ENCODE measurements at places on chromosomes 1 and 21.

DNA sequence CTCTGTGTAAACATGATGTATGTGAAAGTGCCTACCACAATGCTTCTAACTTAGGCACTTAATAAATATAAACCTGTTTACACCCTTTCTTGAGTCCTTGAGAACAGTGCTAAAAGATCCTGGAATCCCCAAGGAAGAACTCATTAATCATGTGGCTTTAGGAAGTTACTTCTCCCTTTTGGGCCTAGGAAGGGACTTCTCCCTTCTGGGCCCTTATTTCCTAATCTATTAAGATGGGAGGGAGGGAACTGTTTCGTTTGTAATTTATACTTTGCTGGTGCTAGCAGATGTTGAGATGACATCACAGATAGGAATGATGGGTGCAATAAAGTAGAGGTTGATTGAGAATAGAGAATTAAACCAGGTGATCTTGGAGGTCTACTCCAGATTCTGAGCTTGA, 1.2 kb downstream of the BTF3L4 start:
- DNase-seq: no peak

DNA sequence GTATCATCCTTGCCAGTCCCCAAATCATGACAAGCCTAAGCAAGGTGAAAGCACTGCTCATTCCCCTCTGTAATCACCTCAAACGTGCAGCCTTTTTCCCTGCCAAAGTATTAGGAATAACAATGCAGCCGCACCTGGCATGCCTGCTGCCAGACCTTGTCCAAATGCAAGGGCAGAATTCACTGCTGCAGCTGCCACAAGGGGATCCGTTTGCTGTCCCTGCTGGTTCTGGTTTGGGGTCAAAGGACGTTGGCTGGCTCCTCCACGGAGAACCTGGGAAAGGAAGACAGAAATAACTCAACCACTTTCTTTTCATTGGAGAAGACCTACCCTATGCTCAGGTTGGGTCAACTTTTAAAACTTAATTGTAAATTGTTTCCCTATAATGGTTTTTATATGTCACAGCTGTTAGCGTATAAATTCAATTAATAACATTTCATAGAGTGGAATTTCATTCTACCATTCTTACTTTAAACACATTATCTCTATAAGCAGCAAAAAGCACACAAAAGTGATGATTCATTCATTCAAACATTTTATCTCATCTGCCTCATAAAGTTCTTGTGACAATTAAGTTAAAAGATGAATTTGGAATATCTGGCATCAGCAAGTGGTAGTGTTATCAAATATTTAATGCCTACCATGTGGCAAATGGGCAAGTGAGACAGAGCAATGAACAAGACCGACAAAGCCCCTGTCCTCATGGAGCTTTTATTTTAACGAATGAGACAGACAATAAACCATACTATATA, 59.8 kb upstream of the SDC3 start:
- DNase-seq: no peak

- DNase-seq: peak; percentile 87
Measured at GRCh38 chr1:45339789-45340558, at the start of the genes MUTYH and TOE1. TSS of gene MUTYH (minus strand) at chr1:45340440. CDS start at chr1:45334505, 5,935 bp downstream. TSS of gene TOE1 (plus strand) at chr1:45340170. CDS start at chr1:45340253, 83 bp downstream.

GRCh38 chr21:46559291-46559983, 45.4 kb downstream of the S100B start:
- DNase-seq: no peak

- no peak for DNase-seq
Measured at GRCh38 chr1:212410231-212410820, 4.4 kb downstream of the PACC1 start.

DNA sequence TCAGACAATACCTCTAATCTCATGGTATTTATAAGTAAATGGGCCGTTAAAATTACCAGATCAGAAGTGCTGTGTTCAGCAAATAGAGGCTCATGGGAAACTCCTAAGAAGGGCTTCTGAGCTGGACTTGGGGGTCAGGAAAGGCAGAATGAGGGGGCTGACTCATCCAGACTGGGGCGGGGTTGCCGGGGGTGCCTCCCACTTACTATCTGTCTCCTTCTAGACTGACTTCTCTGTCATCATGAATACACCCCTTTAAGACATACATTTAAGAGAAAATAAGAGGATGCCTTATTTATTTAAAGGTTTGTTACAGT, 96.0 kb upstream of the ERRFI1 start:
- DNase-seq: no peak

DNA sequence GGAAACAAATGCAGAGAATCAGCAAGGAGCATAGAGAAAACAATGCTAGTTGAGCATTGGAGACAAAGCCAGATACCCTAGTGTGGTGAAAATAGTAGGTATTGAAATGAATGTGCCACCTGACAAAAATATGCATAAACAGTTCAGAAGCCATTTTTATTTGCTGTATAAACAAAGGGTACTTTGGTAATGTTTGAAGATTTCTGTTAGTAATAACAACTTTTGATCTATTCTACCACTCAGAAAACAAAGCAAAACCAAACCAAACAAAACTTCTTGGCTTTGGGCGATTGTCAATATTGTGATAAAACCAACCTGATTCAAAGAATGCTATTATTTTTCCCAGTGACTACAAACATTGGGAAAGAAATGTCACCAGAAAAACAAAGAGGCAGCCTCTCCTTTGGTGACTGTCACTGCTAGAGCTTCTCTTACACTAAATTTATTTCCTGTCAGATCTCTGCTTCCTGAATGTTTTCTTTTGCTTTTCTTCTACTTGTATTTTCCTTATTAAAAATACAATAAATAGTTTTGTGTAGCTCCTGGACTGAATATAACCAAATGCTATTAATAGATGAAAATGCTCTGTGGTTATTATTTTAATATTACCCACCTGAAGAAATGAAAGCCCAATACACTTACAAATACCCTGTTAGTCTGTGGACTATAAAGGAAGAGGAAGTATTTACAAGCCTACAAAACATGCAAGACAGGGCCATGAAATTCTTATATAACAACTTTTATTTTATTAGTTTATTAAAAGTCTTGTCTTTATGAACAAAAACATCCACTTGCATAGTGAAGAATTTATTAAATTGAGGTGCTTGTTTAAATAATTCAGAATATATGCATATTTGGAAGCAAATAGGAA, 5.7 kb downstream of the ATP6V1G3 start:
- DNase-seq: no peak

GRCh38 chr1:203099805-203100515, 14.1 kb upstream of the MYOG start:
- no peak for DNase-seq

- DNase-seq: no peak
Measured at GRCh38 chr1:205925736-205926135, 17.5 kb downstream of the SLC26A9 start.

DNA sequence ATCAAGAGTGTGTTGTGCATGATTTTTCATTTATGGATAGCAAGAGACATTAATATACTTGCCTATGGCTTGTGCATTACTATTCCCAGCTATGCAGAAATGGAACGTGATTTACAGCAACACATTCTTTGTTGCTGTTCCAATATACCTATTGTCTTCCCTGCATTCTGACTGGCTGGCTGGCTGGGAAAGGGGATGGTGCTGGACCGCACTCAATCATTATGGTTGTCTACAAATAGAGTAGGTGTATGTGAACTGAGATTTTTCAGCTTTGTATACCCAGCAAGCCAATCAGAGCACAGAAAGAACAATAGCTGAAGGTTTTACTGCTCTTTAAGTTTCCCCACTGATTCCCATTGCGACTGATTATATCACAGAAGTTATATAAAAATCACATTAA, 167.5 kb downstream of the ATG4C start:
- no peak for DNase-seq

DNA sequence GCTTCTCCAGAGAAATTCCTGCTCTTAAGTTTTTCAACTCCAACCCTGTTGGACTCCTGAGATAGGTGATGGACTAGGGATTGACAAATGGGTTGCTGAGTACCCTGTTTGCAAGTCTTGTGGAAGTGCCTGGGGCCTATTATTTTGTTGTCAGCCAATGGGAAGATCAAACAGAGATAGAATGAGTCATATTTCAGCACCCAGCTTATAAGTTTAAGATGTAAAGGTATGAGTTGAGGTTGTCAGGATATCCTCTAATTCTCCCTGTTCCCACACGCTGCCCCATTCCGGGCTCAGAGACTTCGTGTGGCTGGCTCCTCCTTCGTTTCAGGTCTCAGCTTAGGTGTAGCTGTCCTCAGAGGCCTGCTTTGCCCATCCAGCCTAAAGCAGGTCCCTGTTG, 91.8 kb downstream of the CENPF start:
- no peak for DNase-seq

GRCh38 chr1:115832651-115833050, 8.3 kb downstream of the NHLH2 start:
- no peak for DNase-seq

DNA sequence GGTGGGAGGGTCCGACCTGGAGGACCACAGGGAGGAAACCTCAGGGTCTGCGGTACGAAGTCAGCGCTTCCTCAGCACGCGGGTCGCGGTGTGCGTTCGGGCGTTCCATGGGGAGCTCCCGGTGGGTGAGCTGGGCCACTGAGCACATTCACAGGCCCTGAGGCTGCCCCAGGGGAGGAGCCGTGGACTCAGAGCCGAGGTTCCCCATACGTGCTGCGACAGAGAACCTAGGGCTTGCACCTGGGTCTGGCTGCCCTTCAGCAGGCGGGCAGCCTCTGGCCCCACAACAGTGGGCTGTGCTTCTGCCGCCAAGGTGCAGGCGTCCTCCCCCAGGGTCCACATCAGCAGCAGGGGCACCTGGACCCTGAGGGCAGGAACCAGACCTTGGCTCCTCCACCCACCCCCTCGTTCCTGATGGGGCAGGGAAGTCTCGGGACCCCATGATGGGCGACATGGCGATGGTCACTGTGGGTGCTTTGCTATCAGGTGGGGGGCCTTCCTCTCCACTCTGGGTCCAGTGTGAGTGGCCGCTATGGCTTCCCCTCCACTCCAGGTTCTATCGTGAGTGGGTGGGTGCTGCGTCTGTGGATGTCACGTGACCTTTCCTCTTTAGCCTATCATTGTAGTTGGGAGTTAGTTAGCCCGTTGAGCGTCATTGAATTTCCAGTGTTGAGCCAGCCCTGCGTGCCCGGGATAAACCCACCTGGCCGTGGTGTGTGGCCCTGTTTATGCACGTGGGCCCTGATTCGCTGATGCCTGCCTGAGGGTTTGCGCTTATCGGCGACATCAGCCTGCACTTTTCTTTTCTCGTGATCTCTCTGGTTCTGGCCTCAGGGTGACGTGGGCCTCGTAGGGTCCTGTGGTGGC, 27.9 kb downstream of the FTCD start:
- no peak for DNase-seq

DNA sequence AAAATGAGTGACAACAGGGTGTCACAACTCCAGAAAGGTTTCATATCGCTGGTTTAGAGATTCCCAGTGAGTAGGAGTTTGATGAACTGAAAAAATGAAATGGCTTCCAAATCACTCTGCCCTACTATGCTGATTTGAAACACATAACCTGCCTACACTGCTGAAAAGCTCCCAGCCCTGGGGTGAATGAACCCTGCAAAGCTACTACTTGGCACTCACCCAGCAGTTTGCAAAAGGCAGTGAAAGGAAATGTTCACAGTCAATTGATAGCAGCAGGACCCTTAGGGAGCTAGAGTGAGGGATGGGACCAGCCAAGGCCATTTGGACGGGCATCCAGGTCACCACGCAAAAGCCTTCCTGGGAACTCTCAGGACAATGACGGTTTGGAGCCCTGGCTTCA, 44.4 kb upstream of the SRP9 start:
- no peak for DNase-seq

DNA sequence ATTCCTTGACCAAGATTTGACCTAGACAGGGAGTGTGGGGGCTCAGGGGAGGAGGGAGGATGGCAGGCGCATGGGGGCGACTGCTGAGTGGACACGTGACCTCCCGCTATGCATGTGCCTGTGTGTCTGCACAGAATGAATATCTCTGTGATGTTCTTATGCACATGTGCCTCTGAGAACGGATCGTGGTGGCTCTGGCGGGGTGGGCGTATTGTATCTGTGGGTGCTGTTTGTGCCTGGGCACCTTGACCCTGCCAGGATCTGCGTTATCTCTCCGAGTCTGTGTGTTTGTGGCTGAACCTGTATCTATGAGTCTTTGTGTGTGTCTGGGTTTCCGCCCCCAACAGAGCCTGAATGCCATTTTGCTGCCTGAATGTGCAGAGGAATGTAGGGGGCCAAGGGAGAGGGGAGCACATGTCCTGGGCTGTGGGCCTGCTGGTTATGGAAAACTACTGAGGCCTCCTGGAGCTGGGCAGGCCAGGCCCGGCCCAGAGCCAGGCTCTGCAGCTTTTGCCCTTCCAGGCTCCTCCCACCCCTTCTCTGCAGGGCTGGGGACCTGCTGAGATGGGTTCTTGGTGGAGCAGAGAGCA, 102.5 kb downstream of the EBNA1BP2 start:
- DNase-seq: no peak

- DNase-seq: no peak
Measured at GRCh38 chr1:164635803-164636731, 77.1 kb downstream of the PBX1 start.

GRCh38 chr21:21547368-21547953, 549.3 kb downstream of the NCAM2 start:
- DNase-seq: no peak

- no peak for DNase-seq
Measured at GRCh38 chr1:2971101-2971501, 50.2 kb upstream of the ACTRT2 start.

DNA sequence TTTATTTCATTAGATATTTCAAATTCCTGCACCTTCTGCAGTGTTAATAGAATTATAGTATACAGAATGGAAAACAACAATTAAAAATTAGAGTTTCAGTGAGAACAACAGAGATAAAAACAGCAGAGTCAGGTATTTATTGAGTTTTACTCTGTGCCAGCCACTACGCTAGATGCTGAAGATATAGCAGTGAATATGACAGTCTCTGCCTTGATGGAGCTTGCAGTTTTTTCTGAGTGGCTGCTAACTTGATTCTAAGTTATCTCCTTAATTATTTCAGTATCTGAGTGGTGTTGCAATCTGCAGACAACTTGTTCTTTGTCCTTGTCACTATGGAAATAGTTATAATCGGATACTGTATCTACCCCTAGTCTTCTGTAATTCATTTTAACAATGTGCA, 384.3 kb upstream of the ZRANB2 start:
- DNase-seq: no peak

- DNase-seq: no peak
Measured at GRCh38 chr1:156106624-156107488, 7.7 kb upstream of the LMNA start.

DNA sequence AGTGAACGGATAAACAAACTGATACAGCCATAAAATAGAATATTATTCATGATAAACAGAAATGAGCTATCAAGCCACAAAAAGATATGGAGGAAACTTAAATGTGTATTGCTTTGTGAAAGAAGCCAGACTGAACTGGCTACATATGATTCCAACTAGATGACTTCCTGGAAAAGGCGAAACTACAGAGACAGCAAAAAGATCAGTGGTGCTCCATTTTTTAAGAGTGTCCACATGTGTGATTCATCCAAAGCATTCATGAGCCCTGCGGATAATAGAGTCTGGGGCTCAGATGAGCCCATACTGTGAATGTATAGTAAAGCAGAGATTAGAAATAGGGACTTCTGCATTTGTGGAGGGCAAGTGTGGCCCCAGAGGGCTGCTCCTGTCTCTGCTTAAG, 7.8 kb upstream of the TMEM222 start:
- no peak for DNase-seq

DNA sequence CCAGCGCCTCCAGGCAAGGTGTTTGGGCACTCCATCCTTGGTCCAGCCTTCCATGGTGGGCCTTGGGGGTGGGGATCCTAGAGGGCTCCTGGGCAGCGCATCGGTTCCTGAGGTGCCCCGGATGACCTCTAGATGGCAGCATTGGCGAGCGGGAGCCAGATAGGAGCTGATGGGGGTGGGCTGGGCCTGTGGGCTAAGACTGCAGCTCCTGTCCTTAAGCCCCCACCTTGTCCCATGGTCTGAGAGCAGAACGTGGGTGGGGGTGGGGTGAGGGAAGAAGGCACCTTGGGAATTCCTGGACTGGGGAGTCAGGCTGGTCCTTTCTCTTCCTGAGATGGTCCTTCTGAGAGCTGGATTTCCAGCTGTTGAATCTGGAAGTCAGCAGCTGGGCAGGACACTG, 93.4 kb upstream of the CSF3R start:
- DNase-seq: peak; percentile 72

All from neuronal stem cell (in vitro differentiated cells).